ENCODE measurements at places on chromosomes 4 and X.

GRCh38 chr4:186169945-186170802, 21.2 kb upstream of the CYP4V2 start:
- no peak for DNase-seq

- DNase-seq = peak; percentile 26
Measured at GRCh38 chr4:70734971-70735370, 13.2 kb downstream of the RUFY3 start.

GRCh38 chr4:121973816-121974215, 22.0 kb upstream of the TRPC3 start:
- DNase-seq = no peak

DNA sequence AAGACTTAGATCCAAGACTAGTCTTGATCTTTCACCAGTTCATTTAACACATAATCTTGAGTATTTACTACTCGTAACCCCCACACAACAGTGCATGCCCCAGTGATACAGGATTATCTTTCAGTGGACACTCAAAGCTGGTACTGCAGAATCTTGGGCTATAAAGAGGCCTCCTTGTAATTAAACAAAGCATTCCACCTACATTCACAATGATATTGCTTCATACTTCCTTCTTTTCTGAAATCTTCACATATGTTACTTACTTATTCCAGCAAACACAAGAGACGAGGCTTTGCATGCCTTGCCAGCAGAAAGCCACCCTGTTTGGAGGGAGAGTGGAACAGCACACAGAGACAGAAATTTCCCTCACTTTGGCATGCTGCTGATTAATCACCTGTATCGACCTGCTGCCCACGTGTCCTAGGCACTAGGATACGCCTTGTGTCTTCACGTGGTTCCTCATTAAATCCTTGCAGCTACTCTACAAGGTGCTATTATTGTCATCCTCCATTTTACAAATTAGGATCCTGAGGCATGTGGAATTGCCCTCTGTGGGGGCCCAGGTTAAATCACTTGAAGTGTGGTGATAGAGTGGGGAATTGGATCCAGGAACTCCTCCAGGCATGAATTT, 77.3 kb downstream of the FAM184B start:
- no peak for DNase-seq

GRCh38 chr4:46211406-46211805, 87.6 kb upstream of the GABRG1 start:
- DNase-seq = no peak

DNA sequence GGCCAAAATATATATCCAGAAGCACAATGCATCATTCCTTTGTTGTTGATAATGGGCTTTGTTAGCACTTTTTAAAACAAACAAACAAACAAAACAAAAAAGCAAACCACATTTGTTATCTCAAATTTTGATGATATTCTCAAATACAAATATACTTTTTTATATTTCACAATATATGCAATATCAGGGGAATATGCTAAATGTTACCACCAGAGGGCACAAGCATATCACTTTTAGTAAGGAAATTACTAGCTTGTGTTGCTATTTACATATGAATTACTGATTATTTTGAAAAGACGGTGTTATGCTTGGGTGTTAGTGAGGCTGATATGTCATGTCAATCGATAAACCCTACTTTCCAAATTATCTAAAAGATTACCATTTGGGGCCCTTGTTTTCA, 29.1 kb downstream of the RIPPLY1 start:
- peak; percentile 19 for DNase-seq

DNA sequence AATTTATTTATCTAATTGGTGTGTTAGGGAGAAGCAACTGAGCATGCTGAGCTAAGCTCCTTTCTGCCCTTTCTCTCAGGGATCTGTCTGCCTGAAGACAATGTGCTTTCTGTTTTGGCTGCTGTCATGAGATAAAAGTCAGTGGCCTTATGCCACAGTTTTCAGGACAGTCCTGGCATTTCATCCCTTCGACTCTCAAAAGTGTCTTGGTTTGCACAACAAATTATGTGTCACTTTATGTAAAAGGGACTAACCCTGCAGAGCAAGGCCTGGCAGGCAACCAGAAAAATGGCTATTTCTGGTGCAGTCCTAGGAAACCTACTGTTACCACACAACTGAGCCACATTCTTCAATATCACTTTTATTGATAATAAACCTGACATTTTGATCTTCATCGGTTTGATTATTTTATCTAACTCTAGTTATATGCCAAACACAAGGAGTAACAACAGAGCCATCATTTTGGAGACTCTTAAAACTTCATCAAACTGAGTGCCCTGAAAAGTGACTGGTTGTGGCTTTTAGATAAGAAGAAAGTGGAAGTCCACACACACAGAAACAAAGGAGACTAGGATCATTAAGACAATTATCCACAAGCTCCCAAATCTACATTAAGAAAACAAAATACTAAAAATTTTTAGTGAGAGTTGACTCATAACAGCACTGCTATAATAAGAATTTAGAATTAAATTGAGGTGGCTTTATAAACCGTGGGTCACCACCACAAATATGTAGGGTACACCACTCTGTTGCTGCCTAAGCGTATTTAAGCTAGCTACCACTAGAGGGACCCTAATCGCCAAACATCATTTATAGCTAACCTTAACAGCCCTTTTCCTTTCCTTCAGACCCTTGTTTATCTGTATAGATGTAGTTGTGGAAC, 95.9 kb upstream of the PTPN13 start:
- peak; percentile 69 for DNase-seq

- DNase-seq = no peak
Measured at GRCh38 chr4:173057442-173057841, 111.2 kb upstream of the GALNT7 start.

GRCh38 chr4:86840858-86841257, 8.3 kb downstream of the SLC10A6 start:
- peak; percentile 25 for DNase-seq

DNA sequence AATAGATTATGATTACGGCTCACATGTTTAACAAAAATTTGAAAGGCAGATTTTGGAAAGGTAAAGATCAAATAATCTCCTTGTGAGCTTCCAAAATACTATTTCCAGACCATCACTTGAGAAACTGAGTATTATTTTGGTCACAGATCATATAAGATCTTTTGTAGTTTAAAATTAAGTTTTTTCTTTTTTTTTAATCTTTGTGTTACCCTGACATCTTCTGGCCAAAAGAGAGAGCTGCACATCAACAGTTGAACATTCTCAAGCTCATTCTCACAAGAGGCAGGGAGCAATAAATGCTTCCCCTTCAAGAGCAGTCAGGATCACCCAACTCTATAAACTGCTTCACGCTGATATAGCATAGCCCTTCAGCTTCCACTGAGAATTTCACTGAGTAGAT, 15.9 kb downstream of the TMEM192 start:
- peak; percentile 8 for DNase-seq

GRCh38 chr4:1061056-1061700, 49.8 kb downstream of the FGFRL1 start:
- DNase-seq = no peak

- DNase-seq = no peak
Measured at GRCh38 chr4:45284400-45285085, 558.2 kb upstream of the GNPDA2 start.

DNA sequence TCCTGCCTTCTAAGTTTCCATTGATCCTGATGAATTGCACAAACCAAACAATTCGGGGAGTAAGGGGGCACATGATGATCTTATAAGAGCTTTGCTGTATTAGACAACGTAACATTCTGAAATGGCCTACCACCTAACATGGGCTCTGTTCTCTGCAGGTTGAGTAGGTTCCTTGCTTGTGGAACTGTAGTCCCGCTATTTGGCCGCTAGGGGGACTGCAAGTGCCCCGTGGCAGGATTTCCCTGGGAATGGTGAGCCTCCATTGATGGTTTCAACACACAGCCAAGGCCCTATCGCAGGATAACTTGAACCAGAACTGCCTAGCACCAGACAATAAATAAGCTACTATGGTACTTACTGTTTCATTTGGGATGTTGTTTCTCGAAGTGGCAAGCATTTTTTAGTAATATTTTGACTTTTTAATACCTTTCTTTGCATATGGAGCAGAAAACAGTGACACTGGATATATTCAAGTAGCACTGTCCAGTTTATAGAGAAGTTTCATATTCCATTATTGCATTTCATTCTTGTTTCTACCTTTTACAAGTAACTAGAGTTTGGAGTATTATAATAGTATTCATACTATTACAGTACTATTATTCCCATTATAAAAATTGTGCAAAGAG, 11.9 kb downstream of the AR start:
- peak; percentile 48 for DNase-seq

- DNase-seq = no peak
Measured at GRCh38 chrX:113892891-113893290, 691.0 kb upstream of the HTR2C start.

DNA sequence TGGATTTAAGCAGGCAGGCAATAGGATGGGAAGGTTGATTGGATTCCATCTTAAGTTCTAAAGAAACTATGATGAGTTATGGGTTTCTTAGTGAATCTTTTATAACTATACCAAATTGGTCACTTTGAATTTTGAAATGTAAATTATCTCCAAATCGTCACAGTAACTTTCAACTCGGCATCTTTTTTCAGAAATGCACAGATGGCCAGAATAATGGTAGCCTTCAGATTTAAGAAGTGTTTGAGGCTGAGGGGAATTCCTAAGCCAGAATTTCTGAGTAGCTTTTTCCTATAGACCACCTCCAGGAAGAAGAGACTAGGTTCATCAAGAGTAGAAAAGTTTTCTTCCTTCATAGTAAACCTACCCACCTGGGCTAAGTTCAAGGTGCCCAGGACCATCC, 663.7 kb upstream of the TENM3 start:
- DNase-seq = no peak

- peak; percentile 15 for DNase-seq
Measured at GRCh38 chr4:188971125-188971524, 831.9 kb downstream of the TRIML1 start.

GRCh38 chr4:111678479-111678878, 466.8 kb upstream of the FAM241A start:
- DNase-seq = peak; percentile 83

- DNase-seq = no peak
Measured at GRCh38 chr4:7799306-7799705, 140.4 kb downstream of the AFAP1 start.

GRCh38 chr4:36852856-36853255, 391.7 kb upstream of the NWD2 start:
- DNase-seq = no peak

- no peak for DNase-seq
Measured at GRCh38 chr4:161496-162284, 37.4 kb downstream of the ZNF718 start.

- DNase-seq = no peak
Measured at GRCh38 chrX:56788717-56789122, 59.7 kb downstream of the NBDY start.

- DNase-seq = no peak
Measured at GRCh38 chrX:121179972-121180371, 132.6 kb downstream of the GLUD2 start.

DNA sequence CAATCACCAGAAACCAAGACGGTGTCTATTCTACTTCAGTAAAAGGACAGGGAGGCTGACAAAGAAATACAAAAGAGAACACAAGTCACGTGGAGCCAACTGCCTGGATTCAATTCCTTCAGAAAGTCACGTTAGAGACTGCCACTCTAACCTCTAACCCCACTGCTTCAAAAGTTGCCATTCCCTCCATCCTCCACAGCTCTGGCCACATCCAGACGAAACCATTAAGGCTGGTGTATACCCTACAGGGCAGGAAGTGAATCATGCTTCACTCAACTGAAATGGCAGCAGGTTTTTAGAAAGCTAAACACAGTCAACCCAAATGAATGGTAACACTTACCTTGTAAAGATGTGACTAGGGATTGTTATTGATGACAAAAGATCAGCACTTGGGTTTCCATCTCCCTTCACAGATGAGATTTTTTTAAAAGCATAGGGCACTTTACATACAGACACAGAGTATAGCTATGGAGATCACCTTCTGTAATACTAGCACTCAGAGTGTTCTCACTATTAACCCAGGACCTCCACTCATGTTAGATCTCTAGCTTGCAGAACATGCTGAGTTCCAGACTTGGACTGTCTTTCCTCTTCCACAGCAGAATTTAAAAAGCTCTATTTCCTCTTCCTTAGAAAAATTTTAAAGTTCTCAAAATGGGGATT, 37.4 kb downstream of the MAML3 start:
- peak; percentile 57 for DNase-seq

- peak; percentile 48 for DNase-seq
Measured at GRCh38 chrX:54182194-54182863, 725 bp downstream of the FAM120C start.

DNA sequence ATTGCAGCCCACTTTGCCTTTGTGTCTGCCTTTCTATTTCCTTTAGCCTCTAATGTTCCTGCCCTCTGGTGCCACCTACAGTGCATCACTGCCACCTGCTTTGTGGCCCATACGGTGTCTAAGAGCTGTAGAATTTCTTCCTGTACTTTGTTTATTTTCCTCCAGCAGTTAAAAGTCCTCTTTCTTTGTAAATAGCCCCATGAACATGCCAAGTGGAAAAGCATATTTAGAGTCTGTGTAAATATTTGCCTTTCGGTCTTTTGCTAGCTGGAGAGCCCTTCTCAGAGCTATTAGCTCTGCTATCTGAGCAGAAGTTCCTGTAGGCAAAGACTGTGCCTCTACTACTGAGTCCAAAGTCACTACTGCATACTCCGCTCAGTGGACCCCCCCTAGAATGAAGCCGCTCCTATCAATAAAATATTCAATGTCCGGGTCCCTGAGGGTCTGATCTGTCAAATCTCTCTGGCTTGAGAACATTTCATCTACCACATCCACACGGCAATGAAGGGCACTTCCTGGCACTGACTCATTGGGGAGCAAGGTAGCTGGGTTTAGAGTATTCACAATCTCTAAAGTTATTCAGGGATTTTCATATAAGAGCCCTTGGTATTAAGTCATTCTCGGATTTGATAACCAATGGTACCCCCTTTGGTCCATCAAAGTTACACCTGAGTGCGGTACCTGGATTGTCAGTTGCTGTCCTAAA, 36.3 kb downstream of the SULT1E1 start:
- DNase-seq = no peak

DNA sequence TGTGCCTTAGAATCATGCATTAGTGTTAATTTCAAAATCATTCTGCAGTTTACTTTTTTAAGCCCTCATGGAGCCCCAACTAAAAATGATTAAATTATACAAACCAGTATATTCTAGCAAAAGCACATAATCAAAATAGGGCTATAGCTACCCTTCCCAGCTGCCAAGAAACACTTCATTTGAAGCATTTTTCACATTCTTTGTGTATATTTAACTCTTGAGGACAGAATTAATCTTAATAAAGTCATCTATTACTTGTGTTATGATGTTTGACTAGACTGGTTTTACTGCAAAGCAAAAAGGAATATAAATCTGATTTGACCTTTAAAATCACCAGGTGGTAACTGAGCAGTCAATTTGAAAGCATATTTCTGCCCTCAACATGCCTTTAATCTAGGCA, 145.1 kb downstream of the PRDM5 start:
- no peak for DNase-seq

DNA sequence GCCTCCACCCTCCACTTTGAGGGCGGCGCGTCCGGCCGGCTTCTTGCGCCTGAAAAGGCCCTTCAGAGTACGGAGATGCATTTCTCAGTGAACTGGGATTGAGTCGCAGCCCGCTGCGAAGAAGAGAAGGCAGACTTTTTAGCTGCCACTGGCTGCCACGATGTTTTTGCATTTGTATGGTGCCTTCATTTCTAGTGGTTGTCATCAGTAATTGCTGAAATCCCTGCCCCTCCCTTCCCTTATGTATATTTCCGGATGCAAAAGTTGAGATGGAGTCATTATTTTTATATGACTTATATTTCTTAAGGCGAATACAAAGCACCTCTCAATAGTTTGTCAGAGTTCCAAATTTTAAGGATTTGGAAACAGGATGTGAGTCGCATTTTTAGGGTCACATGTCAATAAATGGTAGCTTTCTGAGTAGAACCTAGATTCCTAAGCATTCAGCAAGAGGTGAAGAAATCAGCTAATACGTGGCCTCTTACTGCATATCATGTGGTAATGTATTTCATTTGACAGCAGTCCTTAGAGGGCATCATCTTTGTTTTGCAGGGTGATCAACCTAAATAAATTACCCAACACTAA, 658 bp downstream of the ATP6AP2 start:
- peak; percentile 15 for DNase-seq
